NCI-H69 (cell line): ENCODE measurements at places on chromosomes 5 and 9.

- peak; percentile 63 for DNase-seq
Measured at GRCh38 chr5:123538670-123539459, 26.9 kb downstream of the CSNK1G3 start.

DNA sequence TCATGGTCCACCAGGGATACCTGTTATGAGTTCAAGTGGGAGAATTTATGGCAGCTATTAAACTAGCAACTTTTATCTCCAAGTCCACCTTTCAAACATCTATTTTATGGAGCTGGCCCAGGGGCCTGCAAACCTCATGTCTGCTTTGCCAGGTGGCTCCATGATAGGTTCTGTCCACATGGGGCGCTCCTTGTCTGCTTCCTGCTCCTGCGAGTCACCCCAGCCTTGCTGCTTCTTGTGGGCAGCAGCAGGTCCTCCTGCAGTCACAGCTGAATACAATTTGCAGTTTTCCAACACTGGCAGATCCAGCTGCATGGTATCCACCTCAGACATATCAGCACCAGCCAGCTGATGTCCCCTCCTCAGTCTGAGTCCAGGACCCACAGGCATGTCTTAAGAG, 39.6 kb upstream of the FRRS1L start:
- DNase-seq = peak; percentile 16

GRCh38 chr5:78293851-78294247, 649 bp downstream of the AP3B1 start:
- peak; percentile 58 for DNase-seq

DNA sequence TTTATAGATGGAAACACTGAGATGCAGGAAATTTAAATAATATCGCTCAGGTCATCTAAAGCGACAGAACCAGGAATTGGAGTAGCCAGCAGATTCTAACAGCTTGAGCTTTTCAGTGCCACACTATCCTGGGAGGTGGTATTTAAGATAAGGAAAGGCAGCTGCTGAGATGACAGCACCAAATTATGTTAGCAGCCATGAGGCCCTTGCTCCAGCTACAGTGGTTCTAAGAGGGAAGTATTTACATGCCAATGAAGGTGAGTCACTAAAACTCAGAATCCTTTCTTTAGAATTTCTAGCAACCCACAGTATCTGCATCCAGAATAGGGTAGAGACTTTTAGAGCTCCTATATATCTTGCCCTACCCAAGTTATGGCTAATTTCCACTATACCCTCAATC, 127.0 kb upstream of the VLDLR start:
- DNase-seq = no peak

GRCh38 chr5:57566914-57567313, 84.3 kb upstream of the ACTBL2 start:
- DNase-seq = no peak

GRCh38 chr5:133890314-133890713, 78.1 kb downstream of the C5orf15 start:
- DNase-seq = no peak

DNA sequence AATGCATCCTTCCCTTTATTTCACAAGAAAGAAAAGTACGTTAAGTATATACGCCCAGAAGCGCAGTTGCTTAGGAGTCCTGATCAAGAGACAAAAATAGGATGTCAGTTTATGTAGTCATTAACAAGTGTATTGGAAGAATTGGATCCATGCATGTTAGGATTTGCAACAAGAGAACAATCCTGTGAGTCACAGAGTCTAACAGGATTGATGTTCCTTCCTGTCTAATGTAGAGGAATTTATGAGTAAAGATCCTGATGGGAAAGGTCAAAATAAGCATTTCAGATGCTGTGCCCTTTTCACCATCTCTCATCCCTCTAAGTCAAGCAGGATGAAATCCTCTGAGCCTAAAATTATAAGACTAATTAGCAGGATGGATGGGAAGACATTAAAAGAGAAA, 406.0 kb upstream of the GRIA1 start:
- DNase-seq = no peak

DNA sequence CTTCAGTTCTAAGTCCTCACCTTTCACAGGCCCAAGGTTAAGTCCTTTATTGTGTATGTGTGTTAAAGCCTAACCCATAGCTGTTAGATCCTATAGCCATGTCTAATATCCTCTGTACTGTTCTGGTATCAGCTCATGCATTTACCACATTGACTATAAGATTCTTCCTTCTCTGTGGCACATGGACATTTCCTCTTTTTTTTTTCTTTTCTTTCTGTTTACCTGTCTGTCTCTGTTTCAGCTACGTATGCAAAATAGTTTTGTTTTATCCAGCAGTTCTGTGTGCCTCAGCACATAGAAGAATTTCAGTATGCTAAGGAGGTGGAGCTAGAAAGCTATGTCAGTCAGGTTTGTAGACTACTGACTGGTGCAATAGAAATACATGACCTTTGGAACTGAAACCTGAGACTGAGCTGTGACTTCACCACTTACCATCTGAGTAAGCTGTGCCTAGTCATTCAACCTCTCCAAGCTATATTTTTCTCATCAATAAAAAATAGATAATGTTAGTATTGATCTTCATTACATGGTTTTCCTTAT, 155.6 kb upstream of the VLDLR start:
- DNase-seq = peak; percentile 87

GRCh38 chr9:97993000-97993399, 9.9 kb downstream of the ANP32B start:
- DNase-seq = no peak

GRCh38 chr5:133298447-133298846, 246.6 kb downstream of the HSPA4 start:
- DNase-seq = peak; percentile 84

- DNase-seq = no peak
Measured at GRCh38 chr5:116754556-116754955, 179.9 kb upstream of the SEMA6A start.

DNA sequence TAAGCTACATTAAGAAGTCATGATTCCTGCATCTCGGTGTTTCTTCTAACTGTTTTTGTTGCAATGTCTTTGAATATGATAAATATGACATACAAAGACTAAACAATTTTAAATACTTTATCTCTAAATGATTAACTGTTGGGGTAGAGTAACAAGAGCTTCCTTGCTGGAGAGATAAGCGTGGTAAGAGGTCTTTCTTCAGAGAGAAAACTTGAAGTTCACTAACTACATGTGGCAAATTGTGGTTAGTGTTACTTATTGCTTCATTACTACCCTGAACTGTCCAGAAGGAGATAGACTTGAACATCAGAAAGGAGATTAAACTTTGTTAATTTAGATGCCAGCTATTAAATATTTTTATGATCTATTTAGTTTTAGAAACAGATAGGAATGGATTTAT, 7.0 kb upstream of the ARSB start:
- DNase-seq = no peak
